ENCODE measurements at places on chromosomes 7 and 10.

GRCh38 chr10:90986136-90986760 lies 65.4 kb upstream of the ANKRD1 start:
- no peak for DNase-seq

GRCh38 chr10:72331575-72332422 lies 22.9 kb downstream of the DNAJB12 start:
- peak; percentile 77 for DNase-seq

- no peak for DNase-seq
Observed at GRCh38 chr7:133873631-133874030, 253.5 kb upstream of the LRGUK start.

DNA sequence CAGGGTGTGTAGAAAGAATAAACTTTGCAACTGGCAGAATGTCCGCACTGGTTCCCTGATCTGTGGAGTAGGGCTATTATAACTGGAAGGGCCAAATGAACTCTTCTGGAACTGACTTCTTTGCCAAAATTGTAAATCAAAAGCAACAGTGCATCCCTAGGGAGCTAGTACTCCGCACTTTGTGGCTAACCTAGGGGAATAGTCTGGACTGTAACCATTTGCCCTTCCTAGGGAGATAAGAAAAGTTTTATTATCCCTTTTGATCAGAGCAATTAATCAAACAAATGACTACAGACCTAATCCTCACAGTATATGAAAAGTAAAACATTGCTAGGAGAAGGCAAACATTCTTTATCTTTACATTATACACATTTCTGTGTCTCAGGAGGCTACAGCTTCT lies 45.5 kb upstream of the STEAP1B start:
- no peak for DNase-seq

- DNase-seq = no peak
Observed at GRCh38 chr7:3197567-3198213, 103.4 kb upstream of the SDK1 start.

- no peak for DNase-seq
Observed at GRCh38 chr7:38806912-38807311, 102.1 kb downstream of the VPS41 start.

- DNase-seq = no peak
Observed at GRCh38 chr7:151085329-151085690, 965 bp upstream of the AGAP3 start.

DNA sequence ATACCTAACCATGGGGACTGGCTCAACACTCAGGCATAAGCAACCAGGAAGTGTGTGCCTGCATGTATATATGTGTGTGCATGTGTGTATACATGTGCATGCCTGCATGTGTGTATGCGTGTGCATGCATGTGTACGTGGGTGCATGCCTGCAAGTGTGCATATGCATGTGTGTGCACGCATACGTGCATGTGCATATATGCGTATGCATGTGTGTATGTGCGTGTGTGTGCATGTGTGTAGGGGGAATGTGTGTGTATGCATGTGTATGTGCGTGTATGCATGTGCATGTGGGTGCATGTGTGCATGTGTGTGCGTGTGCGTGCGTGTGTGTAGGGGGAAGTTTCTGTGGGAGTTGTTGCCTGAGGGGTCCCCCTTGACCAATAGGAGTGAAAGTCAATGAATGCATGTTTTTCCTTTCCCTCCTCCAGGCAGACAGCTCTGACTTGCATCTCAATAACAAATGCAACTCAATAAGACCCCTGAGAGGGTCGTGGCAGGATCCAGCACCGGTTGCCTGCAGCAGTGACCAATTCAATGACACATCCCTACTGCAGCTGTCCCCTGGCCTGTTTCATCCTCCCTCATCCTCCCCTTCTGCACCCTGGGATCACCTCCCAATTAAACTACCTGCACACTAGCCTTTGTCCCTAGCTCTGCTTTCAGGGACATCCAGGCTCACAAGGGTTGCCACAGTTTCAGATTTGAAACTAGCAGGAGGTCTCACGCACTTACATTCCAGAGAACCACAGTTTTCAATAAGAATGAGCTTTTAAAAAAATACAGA lies 27.0 kb upstream of the FZD8 start:
- DNase-seq = no peak

GRCh38 chr7:4108951-4109350 lies 573.1 kb upstream of the FOXK1 start:
- no peak for DNase-seq

DNA sequence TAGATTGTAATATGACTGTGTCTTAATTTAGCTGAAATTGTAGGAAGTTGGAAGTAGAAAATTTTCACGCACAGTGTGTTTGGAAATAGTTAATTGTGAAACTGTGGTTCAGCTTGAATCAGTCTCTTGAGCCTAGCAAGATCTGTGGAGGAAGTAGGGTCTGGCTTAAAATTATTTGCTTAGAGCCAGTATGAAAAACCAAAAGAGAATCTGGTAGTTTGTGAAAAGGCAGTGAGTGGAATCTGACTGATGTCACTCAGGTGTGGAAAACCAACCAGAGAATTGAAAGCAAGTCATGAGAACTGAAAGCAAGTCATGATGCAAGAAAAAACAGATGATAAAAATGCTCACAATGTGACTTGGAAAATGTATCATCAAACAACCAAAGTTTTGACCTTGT lies 11.5 kb downstream of the LIPJ start:
- no peak for DNase-seq

DNA sequence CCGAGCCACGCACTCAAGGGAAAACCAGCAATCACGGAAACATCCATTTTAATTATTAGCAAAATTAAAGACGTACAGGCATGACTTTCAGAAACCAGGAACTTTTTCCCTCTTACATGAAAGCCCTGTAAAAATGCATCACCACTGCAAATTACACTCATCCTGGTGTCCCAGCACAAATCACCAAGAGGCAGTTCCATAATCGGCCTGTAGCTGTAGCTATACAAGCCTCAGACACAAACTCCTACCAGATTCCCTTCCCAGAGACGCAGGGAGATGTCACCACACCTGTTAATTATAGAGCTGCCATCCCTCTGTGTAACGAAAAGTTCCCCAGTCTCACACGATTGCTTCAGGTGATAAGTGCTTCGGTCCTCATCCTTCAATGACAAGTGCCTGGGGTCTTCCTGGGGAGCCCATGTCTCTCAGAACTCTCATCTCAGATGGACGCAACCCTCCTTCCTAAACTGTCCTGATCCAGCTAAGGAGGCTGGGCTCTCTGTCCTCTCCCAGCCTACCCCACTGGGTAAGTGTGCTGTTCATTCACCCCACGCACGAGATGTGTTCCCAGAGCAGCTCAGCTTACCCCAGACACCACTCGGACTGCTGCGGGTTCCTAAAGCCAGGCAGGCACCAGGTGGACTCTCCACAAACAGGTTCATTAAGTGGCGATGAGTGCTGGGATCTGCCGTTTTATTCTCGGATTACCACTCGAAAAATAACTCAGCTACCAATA lies 5.9 kb downstream of the FGFR2 start:
- no peak for DNase-seq

DNA sequence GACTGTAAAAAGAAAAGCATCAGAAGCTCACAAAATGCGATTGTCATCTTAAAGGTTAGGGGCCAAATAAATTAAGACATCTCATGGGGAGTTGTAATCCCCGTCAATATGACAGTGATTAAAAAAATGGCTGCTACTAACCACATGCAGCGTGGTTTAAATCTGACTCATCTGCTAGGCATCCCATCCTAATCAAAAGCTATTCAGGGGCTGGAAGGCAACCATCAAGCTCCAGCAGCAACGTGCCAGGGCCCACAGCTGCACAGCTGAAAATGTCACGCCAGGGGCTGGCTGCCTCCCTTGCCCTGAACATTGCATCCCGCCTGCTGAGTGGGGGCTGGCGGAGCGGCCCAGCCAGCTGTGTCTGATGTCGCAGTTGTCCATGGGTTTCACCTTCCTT lies 66.3 kb upstream of the FRMD4A start:
- no peak for DNase-seq

GRCh38 chr7:159010937-159011721 lies 133.5 kb downstream of the VIPR2 start:
- DNase-seq = no peak

DNA sequence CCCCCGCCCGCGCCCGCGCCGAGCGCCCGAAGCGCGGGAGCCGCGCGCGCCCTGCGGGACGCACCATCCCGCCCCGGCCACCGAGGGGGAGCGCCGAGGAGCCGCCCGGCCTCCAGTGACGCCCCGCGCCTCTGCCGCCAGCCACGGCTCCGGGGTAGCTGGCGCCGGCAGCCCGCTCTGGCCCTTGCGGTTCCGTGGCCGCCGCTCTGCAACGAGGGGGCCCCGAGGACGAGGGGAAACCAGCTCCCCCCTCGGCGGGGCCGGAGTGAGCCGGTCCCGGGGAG lies at the start of gene PAXIP1:
TSS of gene PAXIP1 (minus strand) at position 33 of the 284 bp plus-strand sequence. CDS start 195 bp downstream, outside the sequence.
- DNase-seq = no peak

DNA sequence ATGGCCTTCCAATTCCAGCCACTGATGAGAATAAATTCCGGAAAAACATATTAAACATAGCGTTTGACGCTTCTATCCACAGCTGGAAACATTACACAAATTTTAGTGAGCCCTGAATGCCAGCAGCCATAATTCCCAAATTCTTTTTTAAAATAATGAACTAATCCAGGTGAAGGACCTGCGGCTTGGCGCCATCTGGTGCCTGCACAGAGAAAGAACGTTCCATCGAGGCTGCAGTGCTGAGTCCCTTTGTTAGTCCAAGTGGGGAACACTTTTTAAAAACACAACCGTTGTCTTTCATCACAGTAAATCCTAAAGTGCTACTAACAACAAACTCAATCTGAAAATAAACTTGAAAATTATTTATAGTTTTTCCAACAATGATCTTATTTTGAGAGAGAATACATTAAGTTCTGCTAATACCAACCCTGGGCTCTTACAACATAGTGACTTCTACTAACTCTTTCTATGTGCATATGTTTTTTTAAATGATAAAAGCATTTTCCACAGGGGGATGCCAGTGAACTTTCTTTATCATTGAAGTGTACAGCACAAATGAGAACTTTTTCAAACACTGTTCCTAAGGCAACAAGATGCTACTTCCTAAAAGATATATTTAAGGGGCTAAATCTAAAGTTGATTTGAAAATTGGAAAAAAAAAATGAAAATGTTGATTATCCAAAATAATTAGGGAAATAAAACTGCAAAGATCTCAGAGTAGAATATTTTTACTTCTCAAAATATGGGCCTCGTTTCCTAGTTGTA lies 166.9 kb upstream of the RNF32 start:
- no peak for DNase-seq

- no peak for DNase-seq
Observed at GRCh38 chr10:100576282-100576635, 40.5 kb downstream of the HIF1AN start.

DNA sequence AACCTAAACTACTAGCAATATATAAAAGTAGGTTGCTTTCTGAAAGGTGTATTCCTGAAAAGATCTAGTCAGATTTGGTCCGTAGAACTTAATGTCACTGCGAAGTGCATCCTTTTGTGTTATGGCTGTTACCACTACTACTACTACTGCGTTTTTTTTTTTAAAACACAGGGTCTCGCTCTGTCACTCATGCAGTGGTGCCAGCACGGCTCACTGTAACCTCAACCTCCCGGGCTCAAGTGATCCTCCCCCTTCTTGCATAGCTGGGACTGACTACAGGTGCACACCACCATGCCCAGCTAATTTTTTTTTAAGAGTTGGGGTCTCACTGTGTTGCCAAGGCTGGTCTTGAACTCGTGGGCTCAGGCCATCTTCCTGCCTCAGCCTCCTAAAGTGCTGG lies 14.5 kb downstream of the WIPI2 start:
- DNase-seq = no peak

DNA sequence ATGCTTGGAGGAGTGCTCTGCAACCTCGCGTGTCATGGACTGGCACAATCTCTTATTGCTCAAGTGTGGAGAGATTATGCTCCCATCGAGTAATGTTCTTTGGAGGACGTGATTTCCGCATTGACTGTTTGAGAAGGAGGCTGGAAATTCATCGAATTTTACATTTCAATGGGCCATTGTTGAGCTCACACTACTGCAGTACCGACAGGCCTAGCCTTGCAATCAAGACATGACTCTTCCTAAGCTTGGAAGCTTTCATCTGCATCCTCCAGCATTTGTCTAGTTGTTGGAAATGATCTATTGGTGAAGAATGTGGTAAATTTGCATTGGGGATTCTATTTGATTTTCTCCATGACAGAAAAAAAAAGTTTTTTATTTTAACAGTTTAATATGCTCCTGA lies 156.8 kb downstream of the FZD1 start:
- no peak for DNase-seq

GRCh38 chr7:133978502-133979295 lies 148.4 kb upstream of the LRGUK start:
- DNase-seq = no peak

GRCh38 chr10:15877836-15878576 lies 17.7 kb upstream of the MINDY3 start:
- DNase-seq = no peak

GRCh38 chr10:133239990-133240389 lies 2.3 kb downstream of the VENTX start:
- no peak for DNase-seq

DNA sequence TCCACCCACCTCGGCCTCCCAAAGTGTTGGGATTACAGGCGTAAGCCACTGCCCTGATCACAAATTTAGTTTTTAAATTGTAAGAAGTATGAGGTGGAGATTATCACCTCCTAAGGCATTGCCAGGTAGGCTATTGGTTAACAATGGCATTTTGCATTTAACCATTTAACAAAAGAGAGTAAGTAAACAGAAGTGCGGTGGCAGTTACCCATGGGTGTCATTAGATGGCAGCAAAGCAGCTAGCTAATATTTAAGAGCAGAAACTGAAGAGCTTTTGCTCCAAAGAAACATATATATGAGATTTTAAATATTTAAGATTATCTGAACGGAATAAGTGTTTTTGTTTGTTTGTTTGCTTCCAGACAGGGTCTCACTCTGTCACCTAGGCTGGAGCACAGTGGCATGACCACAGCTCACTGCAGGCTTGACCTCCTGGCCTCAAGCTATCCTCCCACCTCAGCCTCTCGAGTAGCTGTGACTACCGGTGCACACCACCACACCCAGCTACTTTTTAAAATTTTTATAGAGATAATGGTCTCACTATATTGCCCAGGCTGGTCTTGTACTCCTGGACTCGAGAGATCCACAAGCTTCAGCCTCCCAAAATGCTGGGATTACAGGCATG lies 325.5 kb upstream of the C7orf33 start:
- no peak for DNase-seq

GRCh38 chr10:66982792-66983474 lies 57.1 kb downstream of the LRRTM3 start:
- no peak for DNase-seq

GRCh38 chr7:121541457-121541856 lies 145.3 kb upstream of the FAM3C start:
- no peak for DNase-seq

DNA sequence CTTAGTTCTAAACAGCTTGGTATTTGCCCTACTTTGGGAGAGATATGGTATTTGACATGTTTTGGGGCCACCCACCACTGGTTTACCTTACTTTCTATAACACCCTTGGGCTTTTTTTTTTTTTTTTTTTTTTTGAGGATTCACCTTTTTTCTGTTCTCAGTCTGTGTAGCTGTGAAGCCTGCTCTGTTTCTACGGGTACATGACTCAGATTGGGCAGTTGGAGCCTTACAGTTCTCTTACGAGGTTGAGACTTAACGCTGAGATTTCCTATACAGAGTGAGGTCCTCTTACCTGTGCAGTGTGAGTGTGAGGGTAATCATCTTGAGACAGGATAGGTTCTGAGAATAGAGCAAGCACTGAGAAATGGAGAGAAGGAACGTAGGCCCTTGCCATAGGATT lies 77.5 kb downstream of the CDK13 start:
- DNase-seq = no peak

- no peak for DNase-seq
Observed at GRCh38 chr7:132776048-132776620, 199.9 kb upstream of the PLXNA4 start.

- no peak for DNase-seq
Observed at GRCh38 chr7:28243861-28244260, 63.3 kb upstream of the JAZF1 start.
